ENCODE measurements at places on chromosomes 4 and X.
A peak's percentile ranks its signal among the peaks of the same experiment; 100 is the strongest.

GRCh38 chr4:60201052-60201673 is 999.0 kb upstream of the ADGRL3 start:
- no peak for DNase-seq

GRCh38 chrX:145953628-145954027 is 136.0 kb downstream of the SLITRK2 start:
- no peak for DNase-seq

- no peak for DNase-seq
Observed at GRCh38 chr4:168362025-168362401, 43.5 kb upstream of the DDX60 start.

DNA sequence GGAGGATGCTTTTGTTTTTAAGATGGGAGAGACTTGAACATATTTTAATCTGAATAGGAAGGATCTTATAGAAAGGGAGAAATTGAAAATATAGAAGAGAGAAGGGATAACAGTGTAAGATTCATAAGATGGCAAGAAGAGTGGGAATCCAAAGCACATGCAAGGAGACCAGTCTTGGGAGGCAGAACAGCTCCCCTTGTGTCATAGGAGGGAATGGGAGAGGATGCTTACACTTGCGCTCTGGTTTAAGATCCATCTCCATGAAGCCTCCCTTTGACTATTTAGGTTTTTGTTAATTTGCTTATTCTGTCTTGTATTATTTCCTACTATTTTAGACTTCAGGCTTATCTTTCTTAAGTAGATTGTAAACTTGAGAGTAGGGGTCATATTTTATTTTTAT is 42.7 kb downstream of the KIF4A start:
- no peak for DNase-seq

DNA sequence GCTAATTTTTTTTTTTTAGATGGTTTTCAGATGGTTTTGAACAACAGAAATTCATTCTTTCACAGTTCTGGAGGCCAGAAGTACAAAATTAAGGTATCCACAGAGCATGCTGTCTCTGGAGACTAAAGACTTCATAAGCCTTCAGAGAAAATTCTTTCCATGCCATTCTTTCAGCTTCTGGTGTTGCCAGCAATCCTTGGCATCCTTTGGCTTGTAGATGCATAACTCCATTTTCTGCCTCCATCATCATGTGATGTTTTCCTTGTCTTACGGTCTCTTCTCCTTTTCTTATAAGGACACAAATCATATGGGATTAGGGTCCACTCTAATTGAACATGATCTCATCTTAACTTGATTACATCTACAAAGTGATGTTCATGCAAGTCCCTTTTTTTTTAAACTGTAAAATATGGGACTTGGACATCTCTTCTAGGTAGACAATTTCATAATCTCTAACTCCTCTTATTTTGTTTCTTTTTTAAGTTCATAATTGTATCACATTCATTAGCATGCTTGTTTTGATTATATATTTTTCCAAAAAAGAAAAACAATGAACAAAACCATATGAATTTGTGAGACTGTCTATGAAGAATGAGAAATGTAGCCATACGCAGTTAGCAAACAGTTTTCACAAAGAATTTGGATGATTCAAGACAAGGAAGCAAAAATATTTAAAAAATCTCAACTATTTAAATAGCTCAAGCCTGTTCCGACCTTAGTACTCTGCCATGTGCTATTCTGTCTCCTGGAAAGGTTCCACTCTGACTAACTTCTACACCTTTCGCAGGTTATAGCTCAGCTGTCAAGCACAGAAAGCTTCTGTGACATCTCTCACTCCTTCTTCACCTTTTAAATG is 53.1 kb upstream of the GIMD1 start:
- DNase-seq, result no peak

- DNase-seq, result no peak
Observed at GRCh38 chr4:140854168-140854567, 98.0 kb upstream of the TBC1D9 start.

DNA sequence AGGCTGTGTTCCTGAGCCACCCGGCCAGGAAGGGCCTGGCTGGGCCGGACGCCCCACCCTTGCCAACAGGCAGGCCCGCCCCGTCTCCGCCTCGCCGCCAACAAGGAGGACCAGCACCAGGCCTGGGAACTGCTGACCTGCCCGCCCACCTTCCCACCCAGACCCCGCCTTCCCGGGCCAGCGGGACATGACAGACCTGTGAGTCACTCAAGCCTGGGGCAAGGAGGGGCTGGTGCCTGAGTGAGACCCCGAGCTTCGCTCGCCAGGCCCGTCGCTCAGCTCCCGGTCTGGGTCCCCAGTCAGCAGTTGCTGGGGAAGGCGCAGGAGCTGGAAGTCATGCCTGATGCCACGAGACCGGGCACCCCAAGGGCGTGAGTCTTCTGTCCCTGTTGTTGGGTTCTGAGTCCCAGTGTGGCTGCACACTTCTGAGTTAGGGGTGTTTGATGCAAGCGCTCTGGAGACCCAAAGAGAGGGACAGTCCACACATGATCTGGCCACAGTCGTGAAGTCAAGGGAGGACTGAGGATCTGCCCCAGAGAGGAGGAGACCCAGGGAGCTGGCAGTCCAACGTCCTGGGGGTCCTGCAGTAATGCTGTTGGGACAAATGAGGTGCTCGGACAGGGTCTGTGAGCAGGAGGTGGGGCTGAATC is at the start of gene DNASE1L1:
Gene DNASE1L1, minus strand, starts transcription at position 33 of the 650 bp plus-strand sequence. CDS start 3,686 bp downstream, outside the sequence.
- DNase-seq, result peak; percentile 78

DNA sequence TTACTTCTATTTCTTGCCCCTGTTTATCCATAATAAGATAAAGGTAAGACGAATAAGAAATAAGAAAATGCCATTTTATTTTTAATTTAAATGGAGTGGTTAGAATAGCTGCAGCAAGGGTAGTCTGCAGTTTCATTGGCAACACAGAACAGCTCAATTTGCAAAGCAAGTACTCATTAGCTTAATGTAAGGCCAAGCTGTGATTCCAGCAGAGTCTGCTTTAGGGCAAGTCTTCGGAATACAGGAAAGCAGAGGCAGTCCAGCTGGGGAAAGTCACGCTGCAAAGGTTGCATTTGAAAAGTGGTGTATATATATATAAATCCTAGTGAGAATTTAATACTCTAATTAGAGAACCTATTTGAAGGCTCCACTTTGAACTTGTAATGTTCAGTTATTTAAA is 59.0 kb downstream of the ANXA10 start:
- no peak for DNase-seq

- DNase-seq, result no peak
Observed at GRCh38 chr4:13921805-13922204, 294.3 kb upstream of the BOD1L1 start.

GRCh38 chr4:2588259-2588658 is 51.8 kb downstream of the FAM193A start:
- DNase-seq, result no peak

GRCh38 chr4:73309211-73309610 is 50.6 kb upstream of the ANKRD17 start:
- DNase-seq, result no peak

- DNase-seq, result no peak
Observed at GRCh38 chr4:47198791-47199190, 167.4 kb downstream of the GABRB1 start.

GRCh38 chr4:6443035-6444023 is 29.1 kb downstream of the PPP2R2C start:
- peak; percentile 47 for DNase-seq

- DNase-seq, result no peak
Observed at GRCh38 chrX:99938464-99938863, 471.6 kb downstream of the PCDH19 start.

DNA sequence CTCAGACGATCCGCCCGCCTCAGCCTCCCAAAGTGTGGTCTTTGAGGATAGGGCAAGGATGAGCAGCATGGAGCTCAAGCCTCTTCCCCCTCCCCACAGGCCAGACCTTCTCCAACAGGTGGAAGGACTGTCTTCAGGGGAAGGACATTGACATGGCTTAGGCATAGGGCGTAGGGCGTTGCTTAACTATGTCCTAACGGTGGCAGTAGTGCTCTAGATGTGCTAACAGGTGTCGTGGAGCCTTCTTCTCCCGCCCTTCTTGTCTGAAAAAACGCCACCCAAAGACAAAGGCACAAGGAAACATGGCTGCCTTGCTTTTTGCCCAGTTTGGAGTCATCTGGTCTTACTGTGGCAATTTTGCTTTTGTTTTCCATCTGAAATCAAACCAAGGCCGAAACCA is 219.8 kb downstream of the OR13H1 start:
- DNase-seq, result no peak

DNA sequence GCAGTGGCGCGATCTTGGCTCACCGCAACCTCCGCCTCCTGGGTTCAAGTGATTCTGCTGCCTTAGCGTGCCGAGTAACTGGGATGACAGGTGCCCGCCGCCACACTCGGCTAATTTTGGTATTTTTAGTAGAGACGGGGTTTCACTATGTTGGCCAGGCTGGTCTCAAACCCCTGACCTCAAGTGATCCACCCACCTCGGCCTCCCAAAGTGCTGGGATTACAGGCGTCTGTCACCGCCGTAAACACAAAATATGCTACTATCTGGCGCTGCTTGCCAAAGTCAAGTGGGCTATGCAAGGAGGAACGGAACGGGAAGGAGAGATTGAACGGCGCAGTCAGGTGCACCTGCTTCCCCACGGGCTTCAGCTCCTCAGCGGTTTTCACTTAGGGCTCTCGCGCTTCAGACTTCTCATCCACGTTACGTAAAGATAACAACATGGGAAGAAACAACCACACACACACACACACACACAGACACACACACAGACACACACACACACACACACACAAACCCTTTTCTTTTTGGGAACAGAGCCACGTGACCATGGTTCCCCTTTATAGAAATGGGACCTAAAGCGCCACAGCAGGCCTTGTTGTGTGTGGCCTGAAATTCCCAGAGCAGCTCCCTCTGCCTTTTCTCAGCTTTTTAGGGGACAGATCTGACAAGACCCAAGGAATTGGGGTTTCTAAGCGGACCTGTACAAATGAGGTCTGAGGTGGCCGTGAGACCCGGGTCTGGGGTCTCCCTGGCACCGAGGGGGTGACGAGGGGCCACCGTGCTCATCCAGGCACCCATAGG is 1.5 kb downstream of the P2RY8 start:
- no peak for DNase-seq

- DNase-seq, result no peak
Observed at GRCh38 chr4:98662626-98663225, 4.3 kb upstream of the TSPAN5 start.

DNA sequence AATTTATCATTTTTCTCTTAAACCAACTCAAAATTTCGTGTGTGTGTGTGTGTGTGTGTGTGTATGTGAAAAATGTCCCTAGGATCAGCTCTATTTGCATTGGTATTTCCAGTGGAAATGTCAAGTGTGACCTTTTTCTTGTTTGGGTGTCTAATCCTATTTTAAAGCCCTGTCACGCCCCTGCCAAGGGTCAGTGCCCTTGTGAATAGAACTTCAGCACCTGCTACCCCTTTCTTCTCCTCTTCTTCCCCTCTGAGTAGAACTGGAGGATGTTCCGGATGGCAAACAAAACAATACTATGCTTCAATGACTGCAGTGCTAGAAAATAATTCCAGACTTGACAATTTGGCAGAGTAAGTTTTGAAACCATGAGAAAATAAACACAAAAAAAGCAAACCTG is 67.3 kb downstream of the SPRY1 start:
- no peak for DNase-seq

GRCh38 chr4:10529291-10530136 is 72.3 kb upstream of the ZNF518B start:
- DNase-seq, result no peak

DNA sequence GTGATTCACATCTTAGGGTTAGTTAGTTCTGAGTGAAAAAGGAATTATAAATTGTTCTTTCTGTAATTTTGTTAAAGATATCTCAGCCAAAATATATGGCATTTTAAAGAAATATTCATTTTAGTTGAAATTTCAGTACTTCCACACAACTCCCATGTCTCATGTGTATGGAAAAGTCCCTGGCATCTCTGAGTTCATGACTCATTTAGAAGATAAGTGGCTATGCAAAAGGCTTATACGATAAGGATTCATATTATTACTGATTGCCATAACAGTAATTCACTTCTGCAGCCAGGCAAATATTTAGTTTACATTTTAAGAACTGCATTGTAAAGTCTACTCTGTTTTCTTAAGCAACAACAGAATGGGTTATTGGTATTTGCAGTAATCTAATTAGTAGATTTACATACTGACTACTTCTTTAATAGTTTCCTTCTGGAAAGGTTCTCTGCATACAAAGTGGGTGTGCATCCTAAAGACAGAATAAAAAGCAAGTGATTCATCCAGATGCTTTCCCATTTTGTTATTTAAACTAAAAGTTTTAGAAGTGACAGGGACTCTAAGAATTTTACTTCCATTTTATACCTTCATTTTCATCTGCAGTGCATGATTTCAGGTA is 682.4 kb upstream of the PABPC4L start:
- no peak for DNase-seq

DNA sequence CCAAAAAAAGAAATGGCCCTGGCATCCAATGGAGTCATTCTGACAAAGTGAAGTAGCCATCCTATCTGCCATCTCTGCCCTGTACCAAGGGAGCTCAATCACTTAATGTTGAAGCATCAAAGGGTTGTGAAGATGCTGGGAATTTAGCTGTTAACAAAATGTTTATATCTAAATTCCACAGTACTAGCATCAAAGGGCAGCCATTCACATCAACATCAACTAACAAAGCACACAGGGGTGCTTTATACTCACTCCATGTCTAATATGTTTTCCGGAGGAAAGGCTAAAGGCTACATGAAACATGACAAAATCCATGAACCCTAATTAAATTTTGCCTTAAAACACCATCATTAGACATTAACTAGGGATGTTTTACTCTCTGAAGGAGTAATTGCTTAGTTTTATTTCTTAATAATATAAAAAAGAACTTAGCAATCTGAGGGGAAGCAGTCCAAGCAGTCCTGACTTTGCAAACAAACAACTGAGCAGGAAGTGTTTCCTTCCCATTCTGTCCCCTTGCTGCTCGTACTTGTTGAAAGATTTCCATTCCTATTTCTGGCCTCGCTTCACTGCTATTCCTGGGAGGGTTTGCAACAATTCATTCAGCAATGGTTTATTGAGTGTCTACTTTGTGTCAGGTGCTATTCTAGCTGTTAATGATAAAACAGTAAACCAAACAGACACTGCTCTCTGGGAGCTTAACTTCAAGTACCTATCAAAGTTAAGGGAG is 208.6 kb upstream of the SLC7A11 start:
- DNase-seq, result no peak

GRCh38 chrX:32744921-32745320 is 466.4 kb downstream of the DMD start:
- no peak for DNase-seq

- DNase-seq, result no peak
Observed at GRCh38 chrX:142256935-142257334, 51.8 kb upstream of the MAGEC2 start.

DNA sequence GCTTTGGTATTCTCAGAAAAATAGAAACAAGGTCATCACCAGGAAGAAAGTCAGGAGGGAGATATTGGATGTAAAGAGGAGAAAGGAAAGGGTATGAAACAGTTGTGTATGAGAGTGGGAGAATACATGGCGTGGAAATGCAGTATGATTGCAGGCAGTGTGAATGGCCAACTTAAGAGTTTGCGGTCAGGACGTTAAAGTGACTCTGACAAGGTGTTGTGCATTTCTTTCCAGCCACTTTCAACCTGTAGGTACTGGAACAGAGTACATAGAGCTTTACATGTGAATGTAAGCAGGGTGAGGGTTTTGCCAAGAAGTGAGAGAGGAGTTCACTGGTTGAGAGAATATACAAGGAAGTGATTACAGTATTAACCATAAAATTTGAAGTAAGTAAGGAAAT is 15.7 kb downstream of the ATP10D start:
- no peak for DNase-seq

Data from 8988T (cell line).